Effector memory CD4-positive, alpha-beta T cell (primary cell): ENCODE measurements at places on chromosomes 6 and 20.

- DNase-seq: no peak
Observed at GRCh38 chr6:404685-405423, 13.3 kb downstream of the IRF4 start.

- DNase-seq: no peak
Observed at GRCh38 chr20:58908221-58908620, 55.7 kb downstream of the GNAS start.

DNA sequence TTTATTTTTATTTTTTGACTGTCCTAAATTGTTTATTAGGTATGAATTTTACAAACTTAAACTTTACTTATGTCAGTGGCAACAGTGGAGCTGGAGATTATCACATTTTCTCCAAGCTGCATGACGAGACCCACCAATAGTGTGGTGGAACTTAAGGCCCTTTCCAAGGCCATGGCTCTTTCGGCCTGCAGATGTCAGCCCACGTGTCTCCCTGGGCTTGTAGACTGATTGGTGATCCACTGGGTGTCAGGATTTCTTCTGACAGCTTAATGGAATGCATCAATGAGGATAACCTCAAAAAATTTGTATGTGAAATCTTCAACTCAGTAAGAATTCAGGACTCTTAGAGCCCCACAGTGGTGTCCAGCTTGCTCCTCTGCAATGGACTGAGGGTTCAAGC, 32.3 kb upstream of the OVOL2 start:
- DNase-seq: no peak

- no peak for DNase-seq
Observed at GRCh38 chr6:137311940-137312339, 92.8 kb upstream of the IFNGR1 start.

GRCh38 chr20:32976746-32977145, 27.5 kb downstream of the SUN5 start:
- no peak for DNase-seq

DNA sequence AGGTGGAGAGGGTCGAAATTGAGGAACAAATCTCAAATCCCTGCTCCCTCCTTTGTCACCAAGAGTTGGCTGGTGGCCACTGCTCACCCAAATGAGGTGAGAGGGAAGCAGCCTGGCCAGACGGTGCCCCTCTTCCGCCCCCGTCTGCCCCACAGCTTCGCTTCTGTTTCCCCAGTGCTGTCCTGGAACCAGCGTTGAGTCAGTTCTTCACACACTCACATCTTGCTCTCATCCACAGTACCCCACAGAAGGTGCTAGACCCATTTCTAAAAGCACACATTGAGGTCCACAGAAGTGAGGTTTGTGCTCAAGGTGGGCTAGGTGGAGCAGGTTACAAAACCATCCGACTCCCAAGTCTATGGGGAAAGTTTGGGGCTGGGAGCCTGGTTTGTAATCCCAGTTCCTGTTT, 3.8 kb downstream of the CEBPB start:
- DNase-seq: no peak

DNA sequence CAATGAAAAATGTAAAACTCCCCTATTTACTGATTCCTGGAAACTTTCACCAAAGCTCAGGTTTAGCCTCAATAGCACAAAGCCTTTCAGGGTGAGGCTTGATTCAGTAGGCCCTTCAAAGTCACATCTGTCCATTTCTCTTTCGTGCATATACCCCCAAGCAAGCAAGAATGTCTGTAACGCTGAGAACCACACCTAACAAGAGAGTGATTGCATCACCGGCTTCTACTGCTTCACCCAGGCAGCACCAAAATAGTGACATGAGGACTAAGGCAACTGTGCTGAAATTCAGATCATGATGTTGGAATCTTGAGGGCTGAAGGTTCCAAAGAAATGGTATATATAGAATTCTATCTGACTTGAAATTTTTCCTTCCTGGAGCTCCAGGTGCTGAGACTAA, 26.1 kb downstream of the CGA start:
- DNase-seq: no peak

GRCh38 chr6:169293196-169293595, 39.5 kb upstream of the THBS2 start:
- no peak for DNase-seq

DNA sequence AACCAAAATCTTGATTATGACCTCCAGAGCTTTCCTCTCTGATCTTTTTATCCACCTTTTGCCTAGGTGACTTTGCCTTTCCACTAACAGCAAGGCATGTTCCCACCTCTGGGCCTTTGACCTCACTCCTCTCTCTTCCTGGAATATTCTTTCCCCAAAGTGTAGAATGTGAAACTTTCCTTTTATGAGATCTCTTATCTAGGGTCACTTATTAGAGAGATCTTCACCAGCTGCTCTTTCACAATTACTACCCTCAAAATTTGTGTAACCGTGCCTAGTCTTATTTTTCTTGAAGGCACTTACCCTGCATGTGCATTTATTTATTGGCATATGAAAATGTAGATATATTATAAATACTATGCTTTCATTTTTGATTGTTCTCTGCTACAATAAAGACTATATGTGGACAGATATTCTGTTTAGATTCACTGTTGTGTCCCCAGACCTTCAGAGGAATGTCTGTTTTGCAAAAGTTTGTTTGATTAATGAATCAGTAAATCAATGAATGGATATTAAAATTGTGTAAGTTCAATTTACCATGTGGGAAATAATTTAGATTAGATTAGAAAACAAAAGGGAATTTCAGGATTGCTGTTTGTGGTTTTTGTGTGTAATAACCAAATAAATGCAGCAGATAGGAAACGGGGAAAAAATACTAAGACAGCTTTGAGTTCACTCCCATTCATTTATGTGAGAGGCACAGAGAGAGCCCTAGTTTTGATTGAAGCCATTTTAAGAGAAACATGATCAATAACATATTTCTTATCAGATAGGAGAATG, 207.0 kb downstream of the ADGB start:
- no peak for DNase-seq

DNA sequence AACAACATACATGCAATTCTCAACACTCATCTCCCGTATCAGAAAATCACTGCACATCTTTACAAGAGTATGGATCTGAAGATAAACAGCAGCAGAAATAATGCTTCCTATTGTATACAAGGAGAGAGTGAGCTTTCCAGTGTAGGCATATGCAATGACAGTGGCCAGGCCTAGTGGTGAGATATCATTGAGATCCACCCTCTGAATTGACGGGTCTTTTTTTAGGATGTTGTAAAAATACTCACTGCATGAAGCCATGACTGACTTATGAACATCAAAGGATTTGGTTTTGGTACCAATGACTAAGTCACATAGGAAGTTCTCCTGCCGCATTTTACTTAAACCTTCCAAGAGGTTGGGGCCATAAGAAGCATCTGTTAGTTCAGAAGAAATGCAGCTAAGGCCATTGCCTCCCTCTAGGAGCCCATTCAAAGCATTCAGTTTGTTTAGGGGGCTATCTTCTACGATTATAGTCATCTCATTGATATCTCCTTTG, 10.8 kb downstream of the KLHL31 start:
- no peak for DNase-seq

DNA sequence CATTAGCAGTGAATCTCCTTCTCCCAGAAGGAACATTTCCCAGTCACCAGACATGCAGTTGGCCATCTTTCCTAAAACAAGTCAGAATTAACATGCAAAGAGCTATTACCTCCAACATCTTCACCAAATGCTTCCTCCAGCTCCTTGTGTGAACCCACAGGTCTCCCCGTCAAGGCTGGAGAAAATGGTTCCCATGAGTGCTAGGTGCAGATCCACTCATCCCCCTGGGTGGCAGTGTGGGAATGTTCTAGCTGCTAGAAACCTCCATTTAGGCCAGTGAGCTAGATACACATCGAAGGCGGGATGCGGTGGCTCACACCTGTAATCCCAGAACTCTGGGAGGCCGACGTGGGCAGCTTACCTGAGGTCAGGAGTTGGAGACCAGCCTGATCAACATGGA, 603.9 kb upstream of the SLC35B3 start:
- DNase-seq: no peak

DNA sequence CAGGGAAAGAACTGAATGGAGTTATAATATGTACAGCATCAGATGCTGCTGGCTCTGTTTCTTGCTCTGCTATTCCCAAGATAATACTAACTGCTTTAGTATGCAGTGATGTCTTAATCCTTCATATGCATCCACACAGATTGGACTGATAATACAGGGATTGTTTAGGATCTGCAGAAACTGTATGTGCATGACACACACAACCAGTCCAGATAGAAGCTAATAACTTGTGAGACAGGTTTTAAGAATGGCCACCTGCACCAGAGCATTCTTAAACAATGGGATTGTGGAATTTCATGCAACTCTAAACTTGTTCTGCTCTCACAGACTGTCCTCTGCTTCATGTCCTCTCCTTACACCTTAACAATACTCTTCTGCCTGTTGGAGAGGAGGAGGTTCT, 90.9 kb downstream of the SPTLC3 start:
- DNase-seq: no peak

GRCh38 chr20:1629321-1629720, 9.5 kb upstream of the SIRPB1 start:
- no peak for DNase-seq

GRCh38 chr20:25553819-25554296, 31.5 kb downstream of the NINL start:
- DNase-seq: no peak

GRCh38 chr20:49666911-49667310, 46.8 kb downstream of the B4GALT5 start:
- DNase-seq: no peak

GRCh38 chr6:14719270-14719669, 526.6 kb upstream of the JARID2 start:
- no peak for DNase-seq

GRCh38 chr20:32366380-32366779, 8.2 kb downstream of the ASXL1 start:
- no peak for DNase-seq

GRCh38 chr6:155466539-155466938, 10.9 kb upstream of the NOX3 start:
- DNase-seq: no peak

GRCh38 chr6:39599973-39600372, 125.2 kb downstream of the KIF6 start:
- DNase-seq: no peak

GRCh38 chr6:127466416-127466815, 7.2 kb upstream of the KIAA0408 start:
- no peak for DNase-seq
